ENCODE measurements at places on chromosomes 4 and X.

DNA sequence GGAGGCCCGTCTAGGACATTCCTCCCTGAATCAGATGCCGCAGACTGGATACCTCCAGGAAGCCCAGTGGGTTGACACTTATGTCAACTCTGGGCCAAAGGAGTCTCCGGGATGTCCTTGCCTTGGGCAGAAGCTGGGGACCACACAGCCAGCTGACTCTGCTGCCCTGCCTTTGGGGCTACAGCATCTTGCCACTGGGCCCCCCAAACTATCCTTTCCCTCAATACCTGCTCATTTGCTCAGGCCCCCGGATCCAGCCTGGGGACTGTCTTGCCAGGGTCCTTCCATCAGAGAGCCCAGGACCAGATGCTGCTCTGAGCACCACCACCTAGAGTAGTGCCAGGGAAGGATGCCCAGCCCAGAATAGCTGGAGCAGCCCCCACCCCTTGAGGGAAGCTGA lies 19.0 kb downstream of the RAB33A start:
- no peak overlapping the region for H3K4me3 ChIP-seq
- no peak overlapping the region for H3K27ac ChIP-seq
- DNase-seq, result no peak
- H3K4me1 ChIP-seq, result no peaks in the 10 kb centered on the region
- H3K36me3 ChIP-seq, result no peaks in the 10 kb centered on the region
- no peaks in the 10 kb centered on the region for H3K27me3 ChIP-seq

- H3K36me3 ChIP-seq, result no peaks in the 10 kb centered on the region
- H3K27me3 ChIP-seq, result no peaks in the 10 kb centered on the region
- H3K4me3 ChIP-seq, result no peak overlapping the region
- H3K4me1 ChIP-seq, result no peaks in the 10 kb centered on the region
- no peak overlapping the region for H3K27ac ChIP-seq
These were observed 187.6 kb downstream of the RAPGEF2 start for GRCh38 chr4:159290321-159291030.

DNA sequence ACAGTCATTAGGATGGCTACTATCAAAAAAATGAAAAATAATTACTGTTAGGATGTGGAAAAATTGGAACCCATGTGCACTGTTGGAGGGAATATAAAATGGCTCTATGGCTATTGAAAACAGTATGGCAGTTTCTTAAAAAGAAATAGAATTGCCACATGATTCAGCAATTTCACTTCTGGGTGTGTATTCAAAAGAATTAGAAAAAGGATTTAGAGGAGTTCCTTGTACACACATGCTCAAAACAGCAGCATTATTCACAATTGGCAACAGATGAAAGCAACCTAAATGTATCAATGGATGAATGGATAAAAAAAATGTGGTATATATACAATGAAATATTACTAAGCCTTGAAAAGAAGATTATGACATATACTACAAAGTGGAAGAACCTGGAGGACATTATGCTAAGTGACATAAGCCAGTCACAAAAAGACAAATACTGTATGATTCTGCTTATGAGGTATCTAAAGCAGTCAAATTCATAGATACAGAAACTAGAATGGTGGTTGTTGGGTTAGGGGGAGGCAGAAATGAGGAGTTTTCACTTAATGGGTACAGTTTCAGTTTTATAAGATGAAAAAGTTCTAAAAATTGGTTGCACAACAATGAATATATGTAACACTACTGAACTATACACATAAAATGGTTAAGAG lies 123.2 kb downstream of the ELOVL6 start:
- H3K36me3 ChIP-seq, result peaks cover 2% of the 10 kb centered on the region
- H3K27ac ChIP-seq, result no peak overlapping the region
- no peaks in the 10 kb centered on the region for H3K27me3 ChIP-seq
- H3K4me1 ChIP-seq, result no peaks in the 10 kb centered on the region
- no peak overlapping the region for H3K4me3 ChIP-seq

DNA sequence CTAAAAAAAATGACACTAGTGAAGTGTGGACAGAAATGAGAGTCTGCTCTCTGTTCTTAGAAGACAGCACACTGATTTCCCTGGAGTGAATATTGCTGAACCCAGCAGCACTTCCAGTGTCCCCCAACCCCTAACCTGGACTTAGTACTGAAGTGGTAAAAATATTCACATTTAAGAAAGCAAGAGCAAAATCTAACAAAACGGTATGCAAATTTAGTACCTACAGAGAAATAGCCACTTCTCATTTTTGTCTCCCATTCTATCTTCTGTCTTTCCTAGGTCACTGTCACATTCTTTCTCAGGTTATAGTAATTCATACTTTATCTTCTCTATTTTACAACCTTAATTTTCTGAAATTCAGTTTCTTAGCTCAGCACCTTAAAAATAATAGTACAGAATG lies 274.7 kb downstream of the CFAP299 start:
- H3K27ac ChIP-seq, result no peak overlapping the region
- no peak for DNase-seq
- H3K4me1 ChIP-seq, result no peaks in the 10 kb centered on the region
- H3K27me3 ChIP-seq, result no peaks in the 10 kb centered on the region
- no peak overlapping the region for H3K4me3 ChIP-seq

DNA sequence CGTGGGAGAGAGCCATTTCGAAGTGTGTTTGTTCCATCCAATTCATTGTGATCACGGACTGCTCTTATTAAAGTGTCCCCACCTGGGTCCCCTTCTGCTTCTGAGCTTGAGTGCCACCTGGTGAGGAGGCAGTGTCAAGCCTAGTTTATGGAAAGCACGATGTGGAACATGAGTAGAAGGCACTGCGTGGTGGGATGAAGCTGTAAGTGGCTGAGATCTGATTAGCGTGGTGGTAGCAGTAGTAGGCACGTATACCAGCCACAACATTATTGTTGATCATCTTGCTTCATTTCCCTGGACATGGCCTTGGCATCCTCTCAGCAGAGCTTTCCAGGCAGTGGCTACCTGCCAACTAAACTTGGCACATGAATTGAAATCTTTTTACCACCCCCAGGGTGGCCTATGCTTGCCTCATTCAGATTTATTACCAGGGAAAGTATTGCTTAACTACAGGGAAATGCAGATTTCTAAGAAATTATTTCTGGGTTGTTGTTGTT lies 46.4 kb downstream of the GPAT3 start:
- H3K4me1 ChIP-seq, result no peaks in the 10 kb centered on the region
- no peak for DNase-seq
- H3K27me3 ChIP-seq, result no peaks in the 10 kb centered on the region
- H3K4me3 ChIP-seq, result no peak overlapping the region
- no peak overlapping the region for H3K27ac ChIP-seq

GRCh38 chr4:18366892-18367291 lies 345.3 kb upstream of the LCORL start:
- no peak for DNase-seq
- H3K4me1 ChIP-seq, result no peaks in the 10 kb centered on the region
- H3K36me3 ChIP-seq, result no peaks in the 10 kb centered on the region
- no peak overlapping the region for H3K4me3 ChIP-seq
- no peaks in the 10 kb centered on the region for H3K27me3 ChIP-seq
- H3K27ac ChIP-seq, result no peak overlapping the region

DNA sequence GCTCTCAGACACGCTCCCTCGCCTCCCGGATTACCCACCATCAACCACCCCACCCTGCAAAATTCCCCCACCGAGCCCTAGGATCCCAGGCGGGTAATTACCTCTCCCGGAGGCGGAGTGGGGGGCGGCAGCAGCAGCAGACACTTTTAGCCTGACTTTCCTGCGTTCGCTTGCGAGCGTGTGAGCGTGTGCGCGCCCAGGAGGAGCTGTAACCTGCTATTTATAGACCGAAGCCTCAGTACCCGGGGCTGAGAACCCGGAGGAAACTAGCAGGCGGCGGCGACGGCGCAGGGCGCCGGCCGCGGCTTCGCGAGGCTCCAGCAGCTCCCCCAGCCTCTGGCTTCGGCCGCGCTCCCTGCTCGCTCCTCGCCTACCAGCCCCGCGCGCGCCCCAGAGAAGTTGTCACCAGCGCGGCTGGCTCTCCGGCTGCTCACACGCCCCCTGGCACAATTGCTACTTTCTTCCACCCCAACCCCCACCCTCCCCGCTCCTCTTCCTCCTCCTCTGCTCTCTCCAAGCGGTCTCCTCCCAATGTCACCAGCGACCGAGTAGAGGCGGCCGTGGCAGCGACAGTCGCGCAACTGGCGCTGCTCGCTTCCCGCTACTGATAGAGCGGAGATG lies at the start of gene INPP4B:
TSS of gene INPP4B (minus strand) at position 194 of the 621 bp plus-strand sequence.
- peak within 1 kb of the TSS; percentile 64 for H3K4me3 ChIP-seq
- H3K27ac ChIP-seq, result no peak within 1 kb of the TSS
- H3K27me3 ChIP-seq, result no peaks in the 10 kb centered on the region
- DNase-seq, result peak; percentile 47

GRCh38 chrX:25523574-25524540 lies 508.1 kb upstream of the ARX start:
- no peaks in the 10 kb centered on the region for H3K27me3 ChIP-seq
- DNase-seq, result peak; percentile 12

GRCh38 chr4:102447413-102447812 lies 53.7 kb upstream of the NFKB1 start:
- DNase-seq, result no peak
- no peaks in the 10 kb centered on the region for H3K4me1 ChIP-seq
- H3K4me3 ChIP-seq, result no peak overlapping the region
- H3K36me3 ChIP-seq, result no peaks in the 10 kb centered on the region
- no peak overlapping the region for H3K27ac ChIP-seq
- H3K27me3 ChIP-seq, result no peaks in the 10 kb centered on the region

GRCh38 chr4:15078682-15079642 lies 76.7 kb downstream of the CPEB2 start:
- no peaks in the 10 kb centered on the region for H3K36me3 ChIP-seq
- no peaks in the 10 kb centered on the region for H3K4me1 ChIP-seq
- H3K4me3 ChIP-seq, result no peak overlapping the region
- no peak for DNase-seq
- no peak overlapping the region for H3K27ac ChIP-seq
- no peaks in the 10 kb centered on the region for H3K27me3 ChIP-seq

DNA sequence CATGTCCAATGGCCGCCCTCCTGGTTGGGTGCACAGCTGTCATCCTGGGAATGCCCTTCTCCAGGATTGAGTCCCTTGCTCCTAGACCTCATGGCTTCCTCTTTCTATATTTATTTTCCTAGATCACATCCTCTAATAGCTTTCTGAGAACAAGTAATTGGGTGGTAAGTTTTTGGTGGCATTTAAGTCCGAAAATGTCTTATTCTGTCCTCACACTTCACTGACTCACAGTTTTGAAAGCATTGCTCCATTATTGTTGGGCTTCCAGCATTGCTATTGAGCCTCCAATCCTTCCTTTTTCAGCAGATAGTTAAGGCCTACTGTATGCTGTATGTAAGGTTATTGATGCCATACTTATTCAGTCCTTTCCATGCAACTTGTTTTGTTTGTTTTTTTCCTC lies 25.9 kb downstream of the PGM2 start:
- no peak overlapping the region for H3K4me3 ChIP-seq
- H3K27me3 ChIP-seq, result no peaks in the 10 kb centered on the region
- no peaks in the 10 kb centered on the region for H3K4me1 ChIP-seq
- peaks cover 59% of the 10 kb centered on the region for H3K36me3 ChIP-seq
- DNase-seq, result no peak
- H3K27ac ChIP-seq, result no peak overlapping the region

- H3K27ac ChIP-seq, result no peak overlapping the region
- H3K4me3 ChIP-seq, result no peak overlapping the region
- no peaks in the 10 kb centered on the region for H3K36me3 ChIP-seq
- H3K4me1 ChIP-seq, result peaks cover 2% of the 10 kb centered on the region
- no peaks in the 10 kb centered on the region for H3K27me3 ChIP-seq
- no peak for DNase-seq
These were observed 1.3 kb downstream of the FAM53A start for GRCh38 chr4:1682860-1683259.

- no peaks in the 10 kb centered on the region for H3K27me3 ChIP-seq
- no peak overlapping the region for H3K27ac ChIP-seq
- H3K36me3 ChIP-seq, result no peaks in the 10 kb centered on the region
- H3K4me1 ChIP-seq, result peaks cover 11% of the 10 kb centered on the region
- no peak for DNase-seq
These were observed 123.9 kb downstream of the KDR start for GRCh38 chr4:55001538-55001937.

- no peaks in the 10 kb centered on the region for H3K36me3 ChIP-seq
- no peak overlapping the region for H3K27ac ChIP-seq
- peaks cover 4% of the 10 kb centered on the region for H3K4me1 ChIP-seq
- DNase-seq, result no peak
- H3K27me3 ChIP-seq, result no peaks in the 10 kb centered on the region
These were observed 13.3 kb downstream of the PPARGC1A start for GRCh38 chr4:23876418-23877089.

GRCh38 chrX:9888953-9889470 lies 78.1 kb upstream of the CLDN34 start:
- peaks cover 3% of the 10 kb centered on the region for H3K36me3 ChIP-seq
- DNase-seq, result no peak
- no peaks in the 10 kb centered on the region for H3K27me3 ChIP-seq
- no peaks in the 10 kb centered on the region for H3K4me1 ChIP-seq
- H3K4me3 ChIP-seq, result no peak overlapping the region
- no peak overlapping the region for H3K27ac ChIP-seq

DNA sequence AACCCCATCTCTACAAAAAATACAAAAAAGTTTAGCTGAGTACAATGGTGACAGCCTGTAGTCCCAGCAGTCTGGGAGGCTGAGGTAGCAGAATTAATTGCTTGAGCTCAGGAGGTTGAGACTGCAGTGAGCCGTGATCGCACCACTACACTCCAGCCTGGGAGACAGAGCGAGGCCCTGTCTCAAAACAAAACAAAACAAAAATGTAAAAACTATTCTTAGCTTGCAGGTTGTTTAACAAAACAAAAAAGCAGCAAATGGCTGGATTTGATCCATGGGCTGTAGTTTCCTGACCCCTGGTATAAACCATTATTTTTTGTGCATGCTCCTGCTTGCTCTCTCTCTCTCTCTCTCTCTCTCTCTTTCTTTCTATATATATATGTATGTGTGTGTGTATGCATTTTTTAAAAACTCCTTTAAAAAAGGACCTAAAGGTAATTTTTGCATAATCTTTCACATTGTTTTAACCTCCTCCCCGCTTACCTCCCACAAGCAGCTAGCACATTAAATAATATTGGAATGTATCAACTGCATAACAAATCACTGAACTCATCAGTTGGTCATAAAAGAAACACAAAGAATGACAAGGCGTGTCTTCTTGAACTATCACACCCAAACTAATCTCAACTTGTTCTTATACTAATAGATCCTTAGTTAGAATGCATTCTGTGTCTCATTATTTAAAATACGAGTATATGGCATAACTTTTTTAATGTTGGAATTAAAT lies 4.8 kb downstream of the AREG start:
- no peak overlapping the region for H3K27ac ChIP-seq
- DNase-seq, result no peak
- H3K4me1 ChIP-seq, result peaks cover 2% of the 10 kb centered on the region
- no peak overlapping the region for H3K4me3 ChIP-seq
- H3K27me3 ChIP-seq, result peaks cover 28% of the 10 kb centered on the region

DNA sequence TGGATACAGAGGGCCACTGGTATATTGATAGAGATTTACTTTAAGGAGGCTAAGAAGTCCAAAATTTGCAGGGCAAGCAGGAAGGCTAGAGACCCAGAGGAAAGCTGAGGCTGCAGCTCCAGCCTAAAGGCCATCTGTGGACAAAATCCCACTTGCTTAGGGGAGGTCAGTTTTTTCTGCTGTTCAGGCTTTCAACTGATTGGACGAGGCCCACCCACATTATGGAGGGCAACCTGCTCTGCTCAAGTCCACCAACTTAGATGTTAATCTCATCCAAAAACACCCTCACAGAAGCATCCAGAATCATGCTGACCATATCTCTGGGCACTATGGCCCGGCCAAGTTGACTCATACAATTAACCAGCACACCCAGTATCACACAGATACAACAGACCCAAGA lies 176.3 kb downstream of the EVC2 start:
- H3K4me1 ChIP-seq, result no peaks in the 10 kb centered on the region
- H3K27me3 ChIP-seq, result no peaks in the 10 kb centered on the region
- no peak overlapping the region for H3K4me3 ChIP-seq
